Activated CD4-positive, alpha-beta T cell treated with anti-CD3 and anti-CD28 coated beads, Interleukin-2, Interleukin-4, amounts not matched to agents 100 ng/mL and 50 ng/mL, durations not matched to agents 16 hours and 8 hours (primary cell): ENCODE measurements at places on chromosomes 3 and 15.
A peak's percentile ranks its signal among the peaks of the same experiment; 100 is the strongest.

DNA sequence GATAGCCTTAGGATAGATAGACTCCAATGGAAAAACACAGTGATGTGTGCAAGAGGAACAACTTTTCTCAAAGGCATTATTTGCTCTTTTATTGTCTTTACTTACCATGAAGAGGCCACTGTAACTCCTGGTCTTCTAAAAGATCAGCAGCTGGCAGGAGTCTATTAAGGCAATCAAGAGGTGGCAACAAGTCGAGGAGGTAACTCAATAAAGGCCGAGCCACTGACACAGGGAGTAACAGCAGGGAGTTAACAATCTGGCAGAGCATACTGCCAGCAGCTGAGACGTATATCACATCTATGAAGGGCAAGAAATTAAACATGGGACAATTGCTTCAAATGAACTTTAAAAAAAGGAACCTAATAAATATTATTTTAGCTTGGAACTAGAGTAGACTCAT, 106.2 kb downstream of the HERC1 start:
- no peak for DNase-seq

- no peak for DNase-seq
Observed at GRCh38 chr3:131806736-131807135, 228.1 kb downstream of the CPNE4 start.

GRCh38 chr3:51734572-51734907, 27.7 kb downstream of the GRM2 start:
- DNase-seq: peak; percentile 33

DNA sequence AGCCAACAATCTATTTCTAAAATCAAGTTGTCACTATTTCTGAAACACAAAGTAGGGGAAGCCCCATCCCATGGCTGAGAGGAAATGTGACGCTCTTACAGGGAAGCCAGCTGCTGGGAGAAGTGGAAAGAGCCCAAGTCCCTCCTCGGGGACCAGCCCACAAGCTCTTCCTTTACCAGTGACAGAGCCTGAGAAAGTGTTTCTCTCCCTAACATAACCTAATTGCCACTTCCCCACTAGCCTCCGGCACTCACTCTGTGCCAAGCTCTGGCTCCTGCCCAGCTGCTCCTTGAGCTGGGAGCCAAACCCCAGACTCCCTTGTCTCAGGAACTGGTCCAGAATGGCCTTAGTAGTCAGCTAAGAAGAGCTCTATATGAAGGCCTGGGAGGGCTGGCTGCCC, 42.9 kb downstream of the TNFAIP8L3 start:
- DNase-seq: no peak

GRCh38 chr15:76993114-76993725, 1.7 kb upstream of the PSTPIP1 start:
- no peak for DNase-seq

- no peak for DNase-seq
Observed at GRCh38 chr3:44906997-44907396, 32.6 kb downstream of the TGM4 start.

GRCh38 chr3:64763980-64764379, 76.2 kb upstream of the ADAMTS9 start:
- DNase-seq: no peak

DNA sequence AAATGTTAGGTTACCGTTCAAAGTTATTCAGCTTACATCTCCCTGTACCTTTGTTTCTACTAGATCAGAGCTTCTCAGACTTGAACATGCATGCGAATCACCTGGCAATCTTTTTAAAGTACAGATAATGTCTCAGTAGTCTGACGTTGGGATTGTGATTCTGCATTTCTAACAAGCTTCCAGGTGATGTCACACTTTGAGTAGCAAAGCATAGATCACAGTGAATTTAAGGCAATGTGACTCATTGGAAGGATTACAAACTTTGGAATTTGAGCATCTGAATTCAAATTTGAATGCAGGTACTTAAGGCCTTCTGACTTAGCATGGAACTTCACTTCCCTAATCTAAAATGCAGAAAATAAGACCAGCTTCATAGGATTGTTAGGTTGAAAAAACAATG, 10.8 kb upstream of the ZMAT3 start:
- DNase-seq: no peak

DNA sequence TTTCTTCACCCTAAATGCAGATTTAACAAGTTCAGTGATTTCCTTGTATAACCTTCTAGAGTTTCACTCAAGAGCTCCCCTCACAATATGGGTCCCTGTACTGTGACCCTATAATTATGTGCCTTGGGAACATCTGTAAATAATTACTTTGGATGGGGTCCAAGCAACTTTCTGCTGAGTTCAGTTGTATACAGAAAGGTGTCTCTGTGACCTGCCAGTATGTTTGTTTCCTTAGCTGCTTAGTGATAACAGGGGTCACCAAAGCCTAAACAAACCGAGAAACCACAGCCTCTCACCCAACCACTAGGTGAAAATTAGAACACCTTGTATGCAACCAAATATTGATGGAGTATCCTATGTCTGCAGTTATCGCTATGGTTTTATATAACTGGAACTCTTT, 29.8 kb upstream of the SLC25A36 start:
- no peak for DNase-seq

DNA sequence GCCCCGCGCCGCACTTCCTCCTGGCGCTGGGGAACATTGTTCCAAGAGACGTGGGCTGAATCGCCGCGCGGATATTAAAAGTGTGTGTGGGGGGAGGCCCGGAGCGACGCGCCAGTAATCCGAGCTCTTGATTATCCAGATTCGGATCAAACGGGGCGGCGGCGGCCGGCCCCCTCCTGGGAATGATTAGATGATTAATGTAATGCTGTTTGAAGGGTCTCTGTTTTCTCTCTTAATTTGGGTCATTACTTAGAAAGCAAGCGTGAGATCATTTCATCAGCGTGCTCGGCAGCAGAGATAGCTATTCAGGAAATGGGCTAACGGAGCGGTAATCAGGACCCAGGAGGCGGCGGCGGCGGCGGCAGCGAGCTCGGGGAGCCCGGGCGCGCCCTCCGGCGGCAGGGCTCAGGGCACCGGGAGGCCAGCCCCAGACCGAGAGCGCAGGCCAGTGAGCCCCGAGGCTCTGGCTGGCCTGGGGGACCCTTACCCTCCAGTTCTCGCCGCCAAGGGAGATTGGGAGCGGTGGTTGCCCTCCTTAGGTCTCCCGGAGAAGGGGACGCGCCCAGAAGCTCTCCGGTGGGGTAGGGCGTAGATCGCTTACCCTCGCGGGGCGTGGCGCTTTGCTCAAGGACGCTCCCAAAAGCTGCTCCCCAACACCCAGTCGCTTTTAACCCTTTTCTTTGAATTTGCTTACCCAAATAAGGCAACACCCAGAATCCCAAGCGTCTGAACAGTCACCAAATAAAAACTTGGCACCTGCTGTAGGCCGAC, 4.5 kb downstream of the FEZF2 start:
- DNase-seq: no peak

- no peak for DNase-seq
Observed at GRCh38 chr3:156303001-156303707, 182.8 kb downstream of the KCNAB1 start.

- DNase-seq: no peak
Observed at GRCh38 chr3:42271786-42272185, 5.8 kb upstream of the CCK start.
